ENCODE measurements at places on chromosomes 6 and 20.

DNA sequence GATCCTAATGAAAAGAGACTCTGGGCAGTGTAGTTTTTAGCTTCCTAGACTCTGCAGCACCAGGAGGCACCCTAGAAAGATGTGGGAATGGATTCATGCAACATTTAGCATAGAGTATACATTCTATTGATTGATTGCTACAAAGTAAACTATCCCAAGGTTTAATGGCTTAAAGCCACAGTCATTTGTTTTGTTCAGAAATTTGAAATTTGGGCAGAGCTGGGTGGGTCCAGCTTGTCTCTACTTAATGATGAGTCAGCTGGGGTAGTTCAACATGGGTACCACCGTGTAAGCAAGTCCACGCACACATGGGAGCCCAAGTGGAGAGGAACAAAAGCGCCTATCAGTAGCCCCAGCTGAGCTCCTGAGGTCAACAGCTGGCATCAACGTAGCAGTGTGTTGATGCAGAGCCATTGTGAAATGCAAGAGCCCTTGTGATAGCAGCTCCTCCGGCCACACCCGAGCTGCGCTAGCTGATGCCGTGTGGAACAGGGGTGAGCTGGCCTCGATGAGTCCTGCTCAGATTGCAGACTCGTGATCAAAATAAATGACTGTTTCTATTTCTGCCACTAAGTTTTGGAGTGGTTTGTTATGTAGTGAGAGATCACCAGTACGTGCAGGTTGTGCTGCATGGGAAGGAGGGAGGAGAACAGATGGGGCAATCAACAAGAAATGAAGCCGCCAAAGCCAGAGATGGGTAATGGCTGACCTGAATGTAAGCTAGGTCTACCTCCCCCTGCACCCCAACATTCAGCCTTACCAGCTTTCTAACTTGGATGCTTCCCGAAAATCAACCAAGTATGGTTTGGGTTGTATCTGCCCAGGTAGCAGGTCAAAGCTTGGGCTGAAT lies 45.7 kb upstream of the TRAF3IP2 start:
- no peak for DNase-seq

DNA sequence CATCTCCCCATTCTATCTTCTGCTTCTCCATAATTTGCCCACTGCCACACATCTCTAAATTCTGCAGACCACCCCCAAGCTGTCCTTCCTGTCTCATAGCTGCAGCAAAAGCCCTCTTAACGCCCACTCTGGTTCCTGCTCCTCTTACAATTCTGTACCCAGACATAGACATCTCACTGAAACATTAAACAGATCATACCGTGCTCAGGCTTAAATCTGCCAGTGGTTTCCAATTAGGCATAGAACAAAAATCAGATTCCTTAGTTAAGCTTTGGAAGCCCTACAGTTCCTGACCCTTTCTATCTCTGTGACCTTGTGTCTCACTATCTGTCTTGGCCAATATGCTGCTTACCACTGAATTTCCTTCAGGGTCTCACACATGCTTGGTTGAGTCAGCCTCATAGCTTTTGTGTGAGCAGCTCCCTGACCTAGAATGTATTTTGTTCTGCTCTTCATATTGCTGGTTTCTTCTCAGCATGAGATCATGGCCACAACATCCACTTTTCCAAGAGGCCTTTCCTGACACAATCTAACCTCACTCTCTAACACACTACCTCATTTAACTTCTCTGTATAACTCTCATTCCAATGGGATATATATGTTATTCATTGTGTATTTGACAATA lies 749.7 kb downstream of the MAFB start:
- DNase-seq, result no peak

DNA sequence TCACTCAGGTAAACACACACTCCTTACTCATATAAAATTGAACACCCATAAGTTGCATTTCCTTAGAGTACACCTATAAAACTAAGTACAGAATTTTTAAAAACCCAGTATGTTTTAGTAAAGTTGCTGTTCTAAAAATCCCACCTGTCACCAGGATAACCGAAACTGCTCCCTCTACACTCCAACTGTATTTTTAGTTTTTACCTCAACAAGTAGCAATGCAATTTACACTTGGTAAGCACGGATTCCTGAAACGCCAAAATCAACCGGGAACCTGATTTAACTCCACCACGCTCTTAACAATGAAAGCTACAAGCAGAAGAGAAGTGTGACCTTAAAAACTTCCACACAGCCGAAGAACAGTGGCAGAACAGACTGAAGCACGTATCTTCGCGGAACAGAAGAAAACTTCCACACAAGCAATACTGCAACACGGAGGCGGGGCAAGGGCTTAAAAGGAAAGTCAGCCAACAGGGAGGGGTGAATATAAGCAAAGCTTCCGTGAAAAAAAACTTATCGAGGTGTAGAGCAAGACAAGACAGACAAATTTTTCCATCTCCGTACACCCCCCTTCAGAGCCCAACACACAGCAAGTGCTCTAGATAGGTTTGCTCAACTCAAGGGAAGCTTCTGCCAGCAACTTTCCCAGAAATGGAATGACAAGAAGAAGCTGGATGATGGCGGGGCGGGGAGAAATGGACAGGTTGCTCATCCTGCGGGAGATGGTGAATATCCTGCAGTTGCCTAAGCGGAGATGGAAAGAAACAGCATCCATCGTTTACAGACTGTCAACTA lies 1.4 kb downstream of the STAU1 start:
- peak; percentile 78 for DNase-seq

DNA sequence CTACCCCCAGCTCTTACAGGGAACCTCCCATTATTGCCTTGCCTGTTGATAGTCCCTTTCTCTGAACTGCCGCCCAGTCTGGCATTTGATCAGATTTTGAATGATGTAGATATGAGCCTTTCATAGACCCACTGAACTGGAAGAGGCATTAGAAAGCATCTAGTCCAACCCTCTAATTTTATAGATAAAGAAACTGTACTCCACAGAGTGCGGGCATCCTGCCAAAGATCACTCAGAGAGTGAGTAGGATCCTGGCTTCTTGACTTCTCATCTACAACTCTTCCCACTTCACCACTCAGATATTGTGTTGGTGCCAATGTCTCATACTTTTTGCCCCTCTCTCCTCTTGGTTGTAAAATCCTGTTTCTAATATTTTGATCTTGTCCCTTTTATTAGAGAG lies 179.2 kb upstream of the BMP2 start:
- no peak for DNase-seq

GRCh38 chr6:167244064-167244960 lies 46.8 kb upstream of the UNC93A start:
- no peak for DNase-seq

- DNase-seq, result no peak
These were observed 433.5 kb downstream of the RFPL4B start for GRCh38 chr6:112780498-112781096.

DNA sequence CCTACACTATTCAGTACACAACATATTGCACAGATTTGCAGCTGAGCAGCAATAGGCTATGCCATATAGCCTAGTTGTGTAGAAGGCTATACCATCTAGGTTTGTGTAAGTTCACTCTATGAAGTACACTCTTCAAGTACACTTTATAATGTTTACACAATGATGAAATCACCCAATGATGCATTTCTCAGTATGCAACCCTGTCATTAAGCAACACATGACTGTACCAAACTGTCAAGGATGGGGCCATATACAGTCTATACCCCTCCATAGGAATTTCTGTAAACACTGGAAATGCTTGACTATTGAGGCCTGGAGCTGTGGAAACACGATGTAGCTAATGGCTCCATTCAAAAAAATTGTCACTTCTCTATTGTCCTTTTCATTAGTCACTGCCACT lies 535.4 kb downstream of the EPM2A start:
- DNase-seq, result no peak

GRCh38 chr6:118743746-118744145 lies 92.4 kb upstream of the CEP85L start:
- DNase-seq, result no peak

DNA sequence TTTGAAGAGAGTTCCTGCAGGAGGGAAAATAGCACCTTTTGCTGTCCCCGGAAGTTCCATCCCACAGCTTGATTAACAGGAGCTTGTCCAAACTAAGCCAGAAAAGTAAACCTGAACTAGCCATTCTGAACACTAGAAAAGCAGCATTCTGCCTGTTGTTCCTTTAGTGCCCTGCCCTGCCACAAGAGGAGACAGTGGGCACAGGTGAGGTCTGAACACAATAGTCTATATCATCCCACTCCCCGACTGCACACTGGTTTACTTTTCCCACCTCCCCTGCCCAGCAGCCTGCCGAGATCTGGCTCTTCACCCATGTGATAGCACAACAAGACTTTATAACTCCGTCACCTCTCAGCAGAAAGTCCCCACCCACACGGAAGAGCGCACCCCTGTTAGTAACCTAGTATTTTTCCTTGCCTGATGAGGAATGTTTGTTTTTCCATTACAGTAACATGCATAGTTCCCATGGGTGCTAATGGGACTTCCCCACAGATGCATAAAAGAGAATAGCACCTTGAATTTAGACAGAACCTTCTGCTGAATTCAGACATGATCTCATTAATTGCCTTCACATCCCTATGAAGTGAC lies 59.7 kb downstream of the TFAP2A start:
- no peak for DNase-seq

DNA sequence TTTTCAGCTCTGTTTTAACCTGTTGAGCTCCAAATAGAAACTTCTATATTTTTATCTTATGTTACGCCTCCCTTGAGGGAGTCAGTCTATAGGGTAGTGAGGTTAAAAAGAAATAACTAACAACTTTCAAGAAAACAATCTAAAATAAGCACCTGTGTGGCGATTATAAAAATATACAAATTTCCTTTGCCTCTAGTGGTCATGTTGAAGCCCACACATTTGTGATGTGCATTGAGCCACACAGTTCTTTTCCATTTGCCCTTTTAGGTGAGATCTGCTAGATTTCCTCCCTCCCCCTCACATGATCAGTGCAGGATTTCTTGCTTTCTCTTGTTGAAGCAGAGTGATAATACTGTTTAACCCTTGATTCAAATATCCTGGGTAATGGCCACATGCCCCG lies 84.2 kb downstream of the MYB start:
- no peak for DNase-seq

GRCh38 chr6:6823568-6824224 lies 235.2 kb downstream of the LY86 start:
- DNase-seq, result no peak

DNA sequence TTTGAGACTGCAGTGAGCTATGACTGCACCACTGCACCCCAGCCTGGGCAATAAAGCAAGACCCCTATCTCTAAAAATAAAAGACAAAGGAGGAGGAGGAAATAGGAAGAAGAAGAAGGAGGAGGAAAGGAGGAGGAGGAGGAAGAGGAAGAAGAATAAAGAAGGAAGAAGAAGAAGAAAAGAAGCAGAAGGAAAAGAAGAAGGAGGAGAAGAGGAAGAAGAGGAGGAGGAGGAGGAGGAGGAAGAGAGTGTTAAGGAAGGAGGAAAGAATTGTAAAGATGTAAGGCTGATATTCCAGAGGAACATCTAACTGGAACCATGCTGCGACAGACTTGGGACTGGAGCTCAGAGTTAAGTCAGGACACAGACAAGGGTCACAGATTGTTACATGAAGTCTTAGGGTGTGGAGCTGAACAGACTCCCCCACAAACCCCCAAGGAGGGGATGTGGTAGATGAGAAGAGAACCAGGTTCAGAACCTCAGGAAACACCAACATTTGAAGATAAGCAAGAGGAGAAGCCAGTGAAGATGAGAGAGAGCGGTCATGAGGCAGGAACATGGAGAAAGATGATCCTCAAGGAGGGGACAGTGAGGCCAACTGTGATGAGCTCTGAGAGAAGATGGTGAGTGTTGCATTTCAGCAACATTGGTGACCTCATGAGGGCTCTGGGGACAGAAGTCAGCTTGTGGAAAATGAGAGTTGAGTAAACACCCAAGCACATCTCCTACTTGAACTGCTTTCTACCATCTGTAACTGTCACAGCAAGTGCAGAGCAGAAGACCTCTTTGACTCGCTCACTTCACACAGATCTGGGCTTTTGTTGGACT lies 118.2 kb downstream of the CD164 start:
- DNase-seq, result no peak

- peak; percentile 70 for DNase-seq
These were observed 89.1 kb downstream of the PREX1 start for GRCh38 chr20:48738399-48739304.
